DND-41 (cell line): ENCODE measurements at places on chromosomes 7 and 10.

GRCh38 chr10:95363303-95363912, 72.6 kb upstream of the PDLIM1 start:
- DNase-seq: peak; percentile 39

DNA sequence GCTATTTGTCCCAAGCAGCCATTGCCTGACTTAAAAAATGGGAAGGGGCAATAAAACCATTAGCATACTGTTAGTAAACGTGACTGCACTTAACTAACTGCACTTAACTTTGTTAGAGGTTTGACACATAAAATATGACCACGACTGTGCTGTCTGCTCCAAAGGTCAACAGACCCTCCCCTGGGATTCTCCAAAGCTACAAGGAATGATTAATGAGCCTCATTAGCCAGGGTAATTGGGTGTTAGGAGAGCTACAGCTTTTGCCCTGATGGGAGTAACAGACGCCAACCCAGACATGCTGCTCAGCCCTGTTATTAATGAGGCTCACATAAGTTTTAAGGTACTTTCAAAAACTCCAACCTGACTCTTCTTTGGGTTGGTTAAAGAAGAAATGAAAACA, 129.4 kb upstream of the PLPP4 start:
- no peak for DNase-seq

DNA sequence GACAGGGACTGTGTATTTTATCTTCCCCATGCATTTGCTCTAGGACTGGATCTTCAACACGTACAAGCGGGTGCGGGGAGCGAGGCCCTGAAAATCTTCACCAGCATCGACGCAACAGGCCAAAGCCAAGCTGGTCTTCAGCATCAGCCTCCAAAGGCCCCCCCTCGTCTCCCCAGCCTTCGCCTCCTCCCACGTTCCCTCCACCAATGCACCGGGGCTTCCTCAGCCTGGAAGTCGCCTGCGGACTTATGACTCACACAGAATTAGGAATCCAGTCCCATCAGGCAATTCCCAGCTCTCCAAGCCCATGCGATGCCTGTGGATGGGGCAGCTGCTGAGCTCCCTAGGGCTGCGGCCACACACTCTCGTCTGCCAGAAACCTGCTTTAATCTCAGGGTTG, 36.3 kb upstream of the RNF32 start:
- DNase-seq: no peak

DNA sequence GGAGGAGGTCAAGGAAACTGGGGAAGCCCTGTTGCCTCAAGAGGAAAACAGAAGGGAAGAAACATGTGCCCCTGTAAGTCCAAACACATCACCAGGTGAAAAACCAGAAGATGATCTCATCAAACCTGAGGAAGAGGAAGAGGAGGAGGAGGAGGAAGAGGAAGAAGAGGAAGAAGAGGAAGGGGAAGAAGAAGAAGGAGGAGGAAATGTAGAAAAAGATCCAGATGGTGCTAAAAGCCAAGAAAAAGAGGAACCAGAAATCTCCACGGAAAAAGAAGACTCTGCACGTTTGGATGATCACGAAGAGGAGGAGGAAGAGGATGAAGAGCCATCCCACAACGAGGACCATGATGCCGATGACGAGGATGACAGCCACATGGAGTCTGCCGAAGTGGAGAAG, 82.7 kb upstream of the SAMD8 start:
- DNase-seq: no peak

- DNase-seq: peak; percentile 67
Observed at GRCh38 chr7:55280031-55280454, 85.1 kb upstream of the LANCL2 start.

DNA sequence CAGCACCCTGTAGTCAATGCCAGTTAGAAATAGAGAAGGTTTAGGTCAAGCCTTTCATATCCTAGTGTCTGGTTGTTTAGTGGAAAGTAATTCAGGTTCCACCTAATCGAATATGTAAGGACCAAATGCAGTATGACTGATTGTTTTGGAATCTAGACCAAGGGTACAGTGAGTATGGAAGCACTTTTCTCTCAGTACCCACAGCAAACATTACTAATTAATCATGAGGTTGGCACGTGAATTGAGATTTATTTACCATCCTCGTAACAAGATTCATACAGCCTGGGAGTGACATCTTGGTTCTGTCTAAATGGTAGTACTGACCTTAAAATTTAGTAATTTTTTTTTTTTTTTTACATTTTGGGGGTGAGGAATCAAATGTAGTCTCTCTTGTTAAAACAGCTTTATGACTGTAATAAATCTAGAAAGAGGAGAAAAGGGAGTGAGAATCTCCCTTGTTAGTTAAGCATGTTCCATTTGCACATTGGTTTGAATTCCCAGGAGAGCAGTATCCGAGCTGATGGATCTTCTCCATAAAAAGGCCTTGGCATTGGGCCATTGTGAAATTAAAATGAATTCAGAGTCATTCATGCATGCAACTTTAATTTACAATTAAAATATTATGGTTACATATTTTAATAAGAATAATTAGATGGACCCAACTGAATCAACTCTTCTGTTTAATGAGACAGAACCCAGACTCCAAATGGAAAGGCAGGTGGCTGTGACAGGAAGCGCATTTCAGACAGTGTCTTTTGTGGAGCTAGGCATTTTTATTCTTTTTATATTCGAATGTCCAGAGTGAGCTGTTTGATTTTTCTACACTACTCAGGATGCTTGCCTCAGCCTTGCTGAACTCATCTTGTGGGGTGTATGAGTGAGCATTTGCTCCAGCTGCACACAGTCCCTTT, 57.6 kb downstream of the SNX10 start:
- no peak for DNase-seq

- no peak for DNase-seq
Observed at GRCh38 chr7:101521430-101521925, 107.6 kb downstream of the MYL10 start.

DNA sequence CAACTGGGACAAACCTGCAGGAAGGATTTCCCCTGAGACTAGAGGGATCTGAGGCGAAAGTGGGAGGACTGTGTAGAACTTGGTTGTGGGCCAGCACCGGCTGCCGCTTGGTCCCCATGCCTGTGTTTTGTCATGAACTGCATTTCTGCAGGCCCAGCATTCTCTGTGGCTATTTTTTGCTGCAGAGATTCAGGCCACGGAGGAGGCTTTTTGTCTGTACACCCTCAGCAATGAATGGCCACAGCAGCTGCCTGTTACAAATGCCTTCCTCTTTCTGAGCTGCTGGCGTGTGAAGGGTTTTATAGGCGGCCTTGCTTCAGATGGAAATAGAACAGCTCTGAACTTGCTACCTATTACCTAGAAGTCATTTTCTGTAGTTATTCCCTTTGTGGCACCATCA, 164.4 kb downstream of the SH2D4B start:
- DNase-seq: no peak

GRCh38 chr10:4195213-4195612, 410.2 kb upstream of the KLF6 start:
- DNase-seq: no peak

- DNase-seq: no peak
Observed at GRCh38 chr10:33227489-33227888, 107.0 kb downstream of the NRP1 start.

DNA sequence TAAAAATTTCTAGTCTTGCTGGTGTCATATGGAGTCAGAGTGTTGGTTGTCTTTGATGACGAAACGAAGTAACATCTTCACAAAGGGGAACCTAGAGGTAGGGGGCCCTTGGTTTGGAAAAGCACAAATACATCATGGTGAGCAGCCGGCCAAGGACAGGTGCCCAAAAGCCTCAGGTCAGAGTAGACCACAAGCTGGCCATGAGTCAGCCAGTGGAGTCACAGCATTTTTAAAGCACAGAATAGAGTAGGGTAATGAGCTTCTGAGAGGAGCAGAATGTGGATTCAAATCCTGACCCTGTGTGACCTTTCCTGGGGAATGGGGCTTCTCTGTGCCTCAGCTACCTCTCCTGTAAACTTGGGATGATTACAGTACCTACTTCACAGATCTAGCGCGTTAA, 5.3 kb downstream of the CAMK2B start:
- DNase-seq: no peak
